ENCODE measurements at places on chromosomes 11 and 22. TPM values are rescaled to one million over a fixed set of nuclear protein-coding genes. Genes with fewer than 3 reads are reported as not detected.

The CRYBA4 gene
- not detected for polyA plus RNA-seq

The GRAMD1B gene
- 11.7 TPM for polyA plus RNA-seq

GRCh38 chr22:36334821-36335603, 52.8 kb downstream of the MYH9 start:
- no peak for DNase-seq

- no peak for DNase-seq
Observed at GRCh38 chr11:118851970-118852369, 31.7 kb upstream of the CXCR5 start.

Measured in BJ (cell line).